ENCODE measurements at places on chromosomes 3 and 15.
A peak's percentile ranks its signal among the peaks of the same experiment; 100 is the strongest.

- DNase-seq = peak; percentile 19
These were observed 8.1 kb upstream of the IL20RB start for GRCh38 chr3:136949708-136950107.

DNA sequence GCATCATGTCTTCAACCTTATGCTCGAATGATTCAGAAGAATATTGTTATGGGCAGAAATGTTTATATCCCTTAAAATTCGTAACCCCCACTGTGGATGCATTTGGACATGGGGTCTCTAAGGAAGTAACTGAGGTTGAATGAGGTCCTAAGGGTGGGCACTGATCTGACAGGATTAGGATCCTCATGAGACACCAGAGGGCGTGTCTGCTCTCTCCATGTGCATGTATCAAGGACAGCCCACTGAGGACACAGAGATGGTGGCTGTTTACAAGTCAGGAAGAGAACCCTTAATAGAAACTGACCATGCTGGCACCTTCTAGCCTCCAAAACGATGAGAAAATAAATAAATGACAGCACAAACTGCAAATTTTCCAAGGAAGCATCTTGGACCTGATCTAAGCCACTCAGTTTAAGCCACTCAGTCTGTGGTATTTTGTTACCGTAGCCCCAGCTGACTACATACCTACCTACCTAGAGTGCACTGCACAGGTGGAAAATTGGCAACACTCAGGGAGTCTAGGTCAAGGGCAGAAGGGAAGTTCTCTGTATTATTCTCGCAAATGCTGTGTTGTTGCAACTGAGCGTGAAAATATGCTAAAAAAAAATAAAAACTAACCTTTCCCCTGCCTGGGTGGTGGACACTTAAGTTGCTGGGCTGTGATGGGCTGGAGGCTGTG is 126.6 kb downstream of the TJP1 start:
- DNase-seq = peak; percentile 27

GRCh38 chr3:107430214-107430995 is 53.2 kb downstream of the CCDC54 start:
- no peak for DNase-seq

DNA sequence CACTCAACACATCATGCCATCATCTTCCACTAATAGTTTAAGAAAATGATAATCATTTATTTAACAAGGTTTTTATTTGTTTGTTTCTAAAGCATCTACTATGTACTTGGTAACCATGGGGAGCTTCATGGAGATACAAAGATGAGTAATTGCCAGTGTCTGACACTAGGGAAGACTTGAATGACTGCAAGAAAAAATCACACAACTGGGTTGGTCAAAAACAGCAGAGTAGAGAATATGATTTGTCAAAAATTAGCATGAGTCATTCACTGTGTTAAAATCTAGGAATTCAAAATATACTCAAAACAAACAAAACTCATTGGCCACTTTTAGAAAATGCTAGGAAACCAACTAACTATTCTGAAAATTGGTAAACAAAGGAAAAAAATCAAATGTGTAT is 6.3 kb downstream of the BNC1 start:
- DNase-seq = peak; percentile 38

- DNase-seq = no peak
These were observed 4.4 kb upstream of the PTPN23 start for GRCh38 chr3:47376393-47376792.

GRCh38 chr15:101053261-101053660 is 134.1 kb downstream of the LRRK1 start:
- DNase-seq = no peak

- DNase-seq = no peak
These were observed 64.1 kb downstream of the AAGAB start for GRCh38 chr15:67190326-67190725.

DNA sequence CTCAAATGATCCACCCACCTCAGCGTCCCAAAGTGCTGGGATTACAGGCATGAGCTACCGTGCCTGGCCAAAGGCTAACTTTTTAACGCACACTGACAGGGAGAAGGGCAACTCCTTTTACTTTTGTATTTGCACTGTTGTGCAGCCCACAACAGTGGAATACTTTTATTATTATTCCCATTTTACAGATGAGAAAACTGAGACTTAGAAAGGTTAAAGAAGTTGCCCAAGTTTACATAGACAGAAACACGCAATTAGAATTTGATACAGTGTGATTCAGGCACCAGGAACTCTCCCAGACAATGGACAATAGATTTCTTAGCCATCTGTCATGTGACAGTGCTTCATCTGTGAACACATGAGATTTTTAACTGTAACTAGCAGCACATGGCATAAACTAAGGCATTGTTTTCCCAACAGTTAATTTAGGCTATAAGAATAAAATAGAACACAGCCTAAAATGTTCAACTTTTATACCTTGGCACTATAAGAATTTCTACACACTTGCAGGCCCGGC is 18.8 kb downstream of the STAG1 start:
- DNase-seq = no peak

- peak; percentile 56 for DNase-seq
These were observed 27.6 kb downstream of the ACP3 start for GRCh38 chr3:132344666-132345280.

DNA sequence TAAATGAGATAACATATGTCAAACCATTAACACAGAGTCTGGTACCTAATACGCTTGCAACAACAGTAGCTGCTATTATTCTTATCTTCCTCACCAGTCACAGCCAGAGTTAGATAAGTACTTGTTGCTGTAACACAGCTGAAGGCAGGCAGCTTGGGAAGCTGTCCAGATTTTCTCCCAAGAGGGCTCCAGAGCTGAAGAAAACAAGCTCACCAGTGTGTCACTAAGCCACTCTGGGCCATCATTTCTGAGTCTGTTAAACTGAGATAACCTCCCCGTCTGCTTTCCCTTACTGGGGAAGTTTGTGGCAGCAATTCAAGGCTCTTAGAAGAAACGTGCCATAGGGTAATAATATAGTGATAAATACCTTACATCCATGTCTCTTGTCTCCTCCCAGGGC is 226.3 kb downstream of the TAFA4 start:
- DNase-seq = no peak

- no peak for DNase-seq
These were observed 468.0 kb upstream of the GBE1 start for GRCh38 chr3:82229397-82229796.

- DNase-seq = no peak
These were observed 13.4 kb upstream of the AGBL1 start for GRCh38 chr15:86066174-86066834.

DNA sequence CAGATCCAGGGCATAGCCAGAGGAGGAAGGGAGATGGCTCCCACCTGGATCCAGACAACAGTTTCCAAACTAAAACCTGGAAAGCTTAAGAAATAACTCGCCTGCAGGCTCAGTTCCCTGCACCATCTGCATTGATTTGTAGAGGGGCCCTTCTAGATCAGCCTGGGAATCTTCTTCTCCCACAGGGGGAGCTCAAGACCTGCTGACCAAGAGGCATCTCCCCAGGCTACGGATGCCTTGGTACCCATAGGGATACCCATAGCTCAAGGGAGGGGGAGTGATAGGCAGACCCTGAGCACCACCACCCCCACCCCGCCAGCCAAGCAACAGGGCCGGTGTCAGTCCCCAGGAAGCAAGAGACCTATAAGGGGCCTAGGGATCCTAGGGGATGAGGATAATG is 28.0 kb upstream of the DCLK3 start:
- peak; percentile 31 for DNase-seq

DNA sequence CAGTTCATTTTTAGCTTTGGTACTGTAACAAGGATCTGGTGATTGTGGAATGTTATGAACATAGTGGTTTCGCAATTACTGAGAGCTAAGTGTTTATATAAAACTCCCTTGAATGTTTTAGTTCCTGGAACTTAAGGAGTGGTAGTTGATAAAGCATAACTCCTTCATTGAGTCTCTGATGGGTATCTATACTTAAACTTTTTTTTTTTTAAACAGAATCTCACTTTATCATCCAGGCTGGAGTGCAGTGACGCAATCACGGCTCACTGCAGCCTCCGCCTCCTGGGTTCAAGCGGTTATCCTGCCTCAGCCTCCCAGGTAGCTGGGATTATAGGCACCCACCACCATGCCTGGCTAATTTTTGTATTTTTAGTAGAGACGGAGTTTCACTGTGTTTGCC is 11.3 kb downstream of the PRKCI start:
- no peak for DNase-seq

GRCh38 chr3:11140030-11140712 is 14.1 kb upstream of the HRH1 start:
- no peak for DNase-seq

DNA sequence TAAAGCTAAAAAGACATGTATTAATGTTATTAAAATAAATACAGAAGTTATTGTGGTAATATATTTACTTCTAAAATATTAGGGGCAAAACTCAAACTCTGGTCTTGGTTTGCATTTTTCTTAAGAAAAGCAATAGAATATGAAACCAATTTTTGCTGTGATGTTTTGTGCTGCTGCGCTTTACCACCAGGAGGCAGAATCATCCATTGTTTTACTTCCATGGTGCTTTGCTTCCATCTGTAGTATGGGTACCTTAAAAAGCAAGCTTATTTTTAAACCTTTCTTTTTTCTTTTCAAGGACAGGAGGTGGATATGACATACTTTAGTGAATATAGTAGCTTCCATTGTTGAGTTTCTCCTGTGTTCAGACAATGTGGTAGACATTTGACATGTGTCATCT is 46.6 kb upstream of the MRPL3 start:
- no peak for DNase-seq

- peak; percentile 59 for DNase-seq
These were observed 51.1 kb upstream of the ARRDC4 start for GRCh38 chr15:97909291-97909891.

GRCh38 chr15:25182736-25183445 is 228.1 kb downstream of the SNRPN start:
- DNase-seq = no peak

DNA sequence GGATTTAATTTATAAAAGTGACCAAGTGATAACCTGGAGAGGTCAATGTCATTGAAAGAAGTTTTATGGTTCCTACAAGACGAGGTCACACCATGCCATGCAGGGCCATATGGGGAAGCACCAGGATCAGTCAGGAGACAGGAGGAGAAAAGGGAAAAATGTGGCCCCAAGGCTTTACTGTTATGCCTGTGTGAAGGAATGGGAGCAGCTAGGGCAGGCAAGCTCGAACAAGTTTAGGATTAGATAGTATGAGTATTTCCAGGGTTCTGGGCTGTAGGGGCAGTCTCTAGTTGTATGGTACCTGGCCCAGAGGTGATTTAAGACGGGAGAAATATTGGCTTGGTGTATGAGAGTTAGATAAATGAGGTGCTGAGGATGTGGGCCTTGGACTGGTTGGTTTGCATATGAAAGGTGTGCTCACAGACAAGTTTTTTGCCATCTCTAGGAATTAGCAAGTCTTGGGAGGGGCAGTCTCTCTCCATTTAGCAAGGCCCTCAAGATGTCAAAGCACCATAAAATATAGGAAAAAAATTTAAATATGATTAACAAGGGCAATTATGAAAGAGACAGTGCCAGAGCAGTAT is 36.3 kb upstream of the DCLK3 start:
- no peak for DNase-seq

- DNase-seq = no peak
These were observed 96.4 kb downstream of the PYDC2 start for GRCh38 chr3:191557322-191557721.

- no peak for DNase-seq
These were observed 128.9 kb downstream of the LPP start for GRCh38 chr3:188282871-188283270.

DNA sequence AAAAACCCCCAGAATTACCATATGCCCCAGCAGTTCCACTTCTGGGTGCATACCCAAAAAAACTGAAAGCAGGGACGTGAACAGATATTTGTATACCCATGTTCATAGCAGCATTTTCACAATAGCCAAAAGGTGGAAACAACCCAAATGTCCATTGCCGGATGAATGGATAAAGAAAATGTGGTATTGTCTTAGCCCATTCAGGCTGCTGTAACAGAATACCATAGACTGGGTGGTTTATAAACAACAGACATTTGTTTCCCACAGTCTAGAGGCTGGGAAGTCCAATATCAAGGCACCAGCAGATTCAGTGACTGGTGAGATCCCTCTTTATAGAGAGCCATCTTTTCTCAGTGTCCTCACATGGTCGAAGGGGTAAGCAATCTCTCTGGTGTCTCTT is 182.1 kb upstream of the ANKRD28 start:
- DNase-seq = no peak

- DNase-seq = no peak
These were observed 75.0 kb downstream of the CORO2B start for GRCh38 chr15:68653801-68654200.

DNA sequence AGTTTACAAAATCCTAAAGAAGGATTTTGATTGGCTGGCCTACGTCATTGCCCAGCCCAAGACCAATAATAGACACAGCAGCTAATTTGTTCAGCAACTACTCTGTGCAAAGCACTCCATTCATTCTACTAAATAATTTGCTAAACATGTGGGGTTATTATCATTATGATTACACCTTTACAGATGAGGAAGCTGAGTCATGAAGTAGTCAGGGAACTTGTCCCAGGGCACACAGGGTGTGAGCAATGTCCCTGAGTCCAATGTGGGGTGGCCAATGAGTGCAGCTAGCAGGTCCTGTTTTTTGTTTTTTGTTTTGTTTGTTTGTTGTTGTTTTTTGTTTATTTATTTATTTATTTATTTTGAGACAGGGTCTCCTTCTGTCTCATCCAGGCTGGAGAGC is 183.6 kb downstream of the ABHD5 start:
- no peak for DNase-seq

GRCh38 chr15:81548365-81549130 is 174.5 kb upstream of the TMC3 start:
- DNase-seq = peak; percentile 64

- no peak for DNase-seq
These were observed at the start of gene MLH1 for GRCh38 chr3:36993326-36994283. MLH1 (plus strand) TSS chr3:36993518; CDS start chr3:36993548, 30 bp downstream.

GRCh38 chr3:166445865-166446264 is 608.6 kb upstream of the BCHE start:
- no peak for DNase-seq

- DNase-seq = no peak
These were observed 180.8 kb downstream of the ATP10A start for GRCh38 chr15:25682340-25682739.

DNA sequence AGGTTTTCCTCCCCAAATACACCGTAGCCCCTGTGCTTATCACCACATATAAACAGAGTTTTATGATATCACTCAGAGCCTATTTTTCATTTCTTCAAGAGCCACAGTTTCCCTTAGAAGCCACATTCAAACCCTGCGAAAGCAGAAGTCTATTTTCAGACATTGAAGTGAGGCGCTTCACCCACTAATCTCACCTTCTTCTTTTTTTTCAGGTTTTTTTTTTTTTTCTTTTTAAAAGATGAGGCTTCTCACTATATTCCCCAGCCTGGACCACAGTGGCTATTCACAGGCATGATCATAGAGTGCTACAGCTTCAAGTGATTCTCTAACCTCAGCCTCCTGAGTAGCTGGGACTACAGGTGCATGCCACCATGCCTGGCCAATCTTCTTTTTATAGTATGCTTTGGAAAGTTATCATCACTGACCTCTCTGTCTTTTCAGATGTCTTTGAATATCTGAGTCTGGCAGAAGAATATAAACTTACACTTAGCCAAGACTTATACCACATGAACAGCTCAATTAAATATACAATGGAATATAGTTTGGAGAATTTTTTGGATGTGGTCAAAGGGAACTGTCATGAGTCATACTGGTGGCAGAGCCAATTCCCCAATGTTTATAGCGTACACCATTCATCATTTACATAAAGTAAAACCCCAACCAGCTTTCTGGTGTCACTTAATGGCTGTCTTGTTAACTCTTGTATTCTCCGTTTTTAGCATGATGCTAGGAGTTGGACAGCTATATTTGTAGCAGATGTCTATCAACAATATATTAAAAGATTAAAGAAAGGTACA is 59.7 kb upstream of the CCDC50 start:
- DNase-seq = no peak
